Fibroblast of villous mesenchyme (primary cell): ENCODE measurements at places on chromosomes 1 and 21. TPM values are rescaled to one million over a fixed set of nuclear protein-coding genes. Genes with fewer than 3 reads are reported as not detected.

Gene TRIM17
- under 0.01 and 0.43 TPM in 2 replicates for total RNA-seq

Gene PIGR
- not detected in 2 replicates for total RNA-seq

Gene HAO2
- total RNA-seq: not detected in 2 replicates

Gene OLIG2
- not detected in 2 replicates for total RNA-seq

Gene SERINC2
- 13.5 and 21.2 TPM in 2 replicates for total RNA-seq

Gene SLAMF9
- total RNA-seq: not detected in 2 replicates

Gene RPS8
- total RNA-seq: 1,148 and 1,233 TPM in 2 replicates
